ENCODE measurements at places on chromosomes 7 and 10.

- DNase-seq, result peak; percentile 57
These were observed 580.0 kb downstream of the XPNPEP1 start for GRCh38 chr10:109343293-109343692.

DNA sequence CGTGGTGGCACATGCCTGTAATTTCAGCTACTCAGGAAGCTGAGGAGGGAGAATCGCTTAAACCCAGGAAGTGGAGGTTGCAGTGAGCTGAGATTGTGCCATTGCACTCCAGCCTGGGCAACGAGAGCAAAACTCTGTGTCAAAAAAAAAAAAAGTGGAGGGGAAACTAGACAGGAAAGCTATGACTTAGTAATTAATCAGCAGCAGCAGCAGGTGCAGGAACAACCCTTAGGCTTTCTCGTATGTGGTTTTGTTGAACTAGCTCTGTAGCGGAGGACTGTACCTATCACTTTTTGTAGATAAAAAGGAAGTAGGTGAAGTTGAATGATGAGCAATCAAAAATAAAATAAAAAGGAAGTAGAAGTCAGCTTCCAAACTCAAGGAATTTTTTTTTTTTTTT is 76.9 kb upstream of the KMT2C start:
- DNase-seq, result no peak

- DNase-seq, result peak; percentile 62
These were observed 511 bp upstream of the NRP1 start for GRCh38 chr10:33334805-33335550.

DNA sequence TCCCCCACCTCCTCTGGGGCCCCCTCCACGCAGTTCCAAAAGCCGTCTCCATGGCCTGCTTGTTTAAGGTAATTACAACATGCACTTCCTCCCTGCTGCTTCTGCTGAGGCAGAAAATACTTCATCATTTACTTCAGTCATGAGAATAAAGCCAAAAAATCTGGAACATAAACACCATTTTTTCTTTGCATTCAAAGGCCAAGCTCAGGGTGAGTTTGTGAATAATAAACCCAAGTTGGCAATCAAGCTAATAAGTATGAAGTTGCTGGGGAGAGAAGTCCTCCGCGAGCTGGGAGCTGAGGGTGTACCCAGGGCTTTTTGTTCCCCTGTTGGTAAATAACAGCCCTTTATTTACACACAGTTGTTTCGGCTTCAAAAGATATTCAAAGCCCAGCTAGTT is 70.5 kb downstream of the FAM204A start:
- no peak for DNase-seq

GRCh38 chr10:51369903-51370302 is 295.6 kb downstream of the PRKG1 start:
- peak; percentile 6 for DNase-seq

GRCh38 chr10:88820748-88821401 is 18.3 kb downstream of the LIPM start:
- DNase-seq, result no peak

DNA sequence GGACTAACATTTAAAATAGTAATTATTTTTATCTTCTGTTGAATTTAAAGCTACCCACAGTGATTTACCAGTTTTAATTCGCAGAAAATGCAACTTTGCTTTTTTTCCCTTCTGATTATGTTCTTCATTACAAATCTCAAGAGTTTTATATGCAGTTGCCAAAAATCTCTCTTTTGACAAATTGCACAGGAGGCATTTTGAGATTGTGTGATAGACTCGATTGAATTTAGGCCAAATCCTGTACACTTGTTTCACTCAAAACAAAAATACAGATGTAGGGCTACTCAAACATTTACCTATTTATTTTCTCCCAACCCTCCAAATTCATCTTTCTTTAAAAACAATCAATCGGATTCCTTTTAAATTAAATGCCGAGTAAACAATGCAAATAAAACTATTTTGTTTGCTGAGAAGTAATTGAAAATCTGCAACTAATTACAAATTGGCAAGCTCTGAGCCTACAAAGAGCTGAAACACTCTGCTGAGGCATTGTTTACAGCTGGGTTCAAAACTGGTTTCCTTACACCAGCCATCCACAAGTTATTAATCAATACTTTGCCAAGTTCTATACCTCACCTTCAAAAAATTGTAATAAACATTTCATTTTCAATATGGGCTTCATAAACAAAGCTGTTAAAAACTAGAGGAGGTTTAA is 214.9 kb upstream of the TCF7L2 start:
- DNase-seq, result no peak

Data from non-pigmented ciliary epithelial cell (primary cell).